ENCODE measurements at places on chromosomes 7 and 10.

- no peak for DNase-seq
Observed at GRCh38 chr10:62511656-62512055, 137.5 kb downstream of the ZNF365 start.

GRCh38 chr10:95236068-95236903 lies 42.2 kb downstream of the ACSM6 start:
- DNase-seq = no peak

GRCh38 chr10:122571892-122572291 lies 11.3 kb downstream of the DMBT1 start:
- no peak for DNase-seq

DNA sequence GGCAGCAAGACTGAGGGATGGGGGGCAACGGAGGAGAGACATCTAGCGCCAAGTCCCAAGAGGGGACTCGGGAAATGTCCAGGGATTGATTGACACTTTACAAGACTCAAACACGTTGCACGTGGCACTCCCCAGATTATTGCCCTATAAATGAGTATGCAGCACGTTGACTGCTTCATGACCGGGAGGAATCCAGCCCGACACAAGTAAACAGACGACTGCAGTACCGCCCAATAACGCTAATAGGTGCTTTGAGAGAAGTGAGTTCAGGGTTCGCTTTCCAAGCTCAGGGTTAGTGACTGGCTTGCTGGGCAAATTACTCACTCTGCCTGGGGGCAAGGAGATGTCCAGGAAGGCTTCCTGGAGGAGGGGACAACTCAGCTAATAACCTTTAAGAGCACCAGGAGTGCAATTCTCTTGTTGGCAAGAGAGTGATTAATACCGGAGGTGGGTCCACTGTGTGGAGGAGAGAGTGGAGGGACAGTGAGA lies 73.3 kb upstream of the MYL10 start:
- DNase-seq = no peak

- DNase-seq = no peak
Observed at GRCh38 chr7:79319369-79319768, 134.1 kb downstream of the MAGI2 start.

GRCh38 chr7:16260236-16260728 lies 161.1 kb downstream of the CRPPA start:
- no peak for DNase-seq

GRCh38 chr10:102133373-102134195 lies 744 bp downstream of the PPRC1 start:
- peak; percentile 8 for DNase-seq

GRCh38 chr7:51315393-51316261 lies 982 bp downstream of the COBL start:
- no peak for DNase-seq

GRCh38 chr10:101145750-101146391 lies 14.8 kb downstream of the TLX1 start:
- DNase-seq = no peak

GRCh38 chr7:67486401-67486800 lies 489.8 kb downstream of the TYW1 start:
- DNase-seq = no peak

DNA sequence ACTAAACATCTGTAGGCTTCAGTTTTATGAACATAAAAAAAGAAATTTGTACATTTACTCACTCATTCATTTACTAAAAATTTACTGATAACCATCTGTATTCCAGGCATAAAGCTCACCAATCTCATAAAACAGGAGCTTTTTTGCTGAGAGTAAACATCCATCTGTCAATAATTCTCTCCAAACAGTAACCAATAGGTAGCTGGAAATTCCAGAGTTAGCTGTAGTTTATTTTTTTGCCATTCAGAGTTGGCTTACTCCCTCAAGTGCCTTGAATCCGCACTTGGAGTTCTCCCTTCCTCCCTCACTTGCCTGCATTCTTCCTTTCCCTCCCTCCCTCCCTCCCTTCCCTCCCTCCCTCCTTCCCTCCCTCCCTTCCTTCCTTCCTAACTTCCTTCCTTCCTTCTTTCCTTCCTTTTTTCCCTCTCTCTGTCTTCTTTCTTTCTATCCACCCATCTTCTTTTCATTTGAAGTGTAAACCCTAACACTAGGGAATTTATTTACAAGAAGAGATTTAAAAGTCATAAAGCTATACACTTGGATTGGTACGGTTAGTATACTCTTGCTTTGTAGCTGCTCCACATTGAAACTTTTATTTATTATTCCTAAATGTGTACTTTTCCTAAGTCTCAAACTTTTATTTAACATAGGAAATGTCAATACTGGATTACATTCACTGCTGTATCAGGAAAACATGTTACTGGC lies 44.6 kb upstream of the BICC1 start:
- no peak for DNase-seq

GRCh38 chr10:117503244-117504205 lies 39.0 kb upstream of the EMX2 start:
- DNase-seq = no peak

- DNase-seq = no peak
Observed at GRCh38 chr7:34751725-34752643, 94.0 kb downstream of the NPSR1 start.

DNA sequence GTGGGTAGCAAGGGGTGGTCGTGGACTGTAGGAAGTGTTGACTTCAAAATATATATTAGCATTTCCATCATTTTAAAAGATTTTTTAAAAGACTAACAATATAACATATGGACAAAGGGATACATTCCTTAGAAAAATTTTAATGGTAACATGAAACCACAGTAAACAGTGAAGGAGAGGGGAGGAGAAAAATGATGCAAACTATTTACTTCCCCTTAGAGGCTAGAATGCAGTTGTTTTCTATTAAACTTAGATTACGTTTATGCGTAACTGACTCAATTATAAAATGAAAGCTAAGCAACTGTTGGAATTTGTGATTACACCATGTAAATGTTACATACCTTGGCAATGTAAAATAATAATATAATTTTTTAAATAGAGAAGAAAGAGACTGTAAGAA lies 41.3 kb downstream of the CALD1 start:
- DNase-seq = no peak

DNA sequence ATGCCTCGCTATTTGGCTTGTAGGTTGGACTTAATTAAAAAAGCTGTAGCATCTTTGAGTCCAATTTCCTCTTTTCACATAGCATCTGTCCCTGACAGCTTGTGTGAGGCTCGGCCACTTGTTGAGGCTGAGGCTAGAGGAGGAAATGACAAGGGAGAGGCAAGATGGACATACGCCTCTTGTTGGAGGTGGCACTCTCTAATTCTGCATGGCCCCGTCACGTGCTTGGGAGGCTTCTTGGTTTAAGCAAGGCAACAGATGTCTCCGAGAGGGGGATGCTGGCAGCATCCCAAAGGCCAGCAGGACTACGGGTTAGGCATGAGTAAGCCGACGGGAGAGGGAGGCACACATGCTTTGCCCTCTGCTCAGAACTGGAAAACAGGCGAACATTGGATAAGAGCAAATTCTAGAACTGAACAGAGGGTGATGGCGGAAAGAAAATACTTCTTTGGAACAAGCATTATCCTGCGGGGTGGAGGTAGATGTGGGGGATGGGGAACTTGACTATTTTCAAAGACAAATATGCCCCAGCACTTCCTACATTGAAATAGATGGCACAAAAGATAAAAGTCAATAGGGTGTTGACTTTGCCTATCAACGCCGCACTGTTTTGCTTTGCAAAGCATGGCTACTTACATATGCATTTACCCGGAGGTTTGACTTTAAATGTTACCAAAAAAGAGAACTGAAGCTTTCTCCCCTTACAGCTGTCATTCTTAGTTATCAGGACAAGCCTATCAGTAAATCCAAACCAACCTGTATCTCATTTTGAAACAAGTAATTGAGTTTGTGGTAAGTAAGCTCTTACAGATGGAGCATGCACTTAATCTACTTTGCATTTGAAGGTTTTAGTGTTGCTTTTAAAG lies 94.8 kb downstream of the CHN2 start:
- DNase-seq = peak; percentile 48

GRCh38 chr7:86939197-86939814 lies 120.1 kb downstream of the ELAPOR2 start:
- DNase-seq = peak; percentile 57

GRCh38 chr10:119221201-119221600 lies 13.8 kb downstream of the GRK5 start:
- DNase-seq = no peak

DNA sequence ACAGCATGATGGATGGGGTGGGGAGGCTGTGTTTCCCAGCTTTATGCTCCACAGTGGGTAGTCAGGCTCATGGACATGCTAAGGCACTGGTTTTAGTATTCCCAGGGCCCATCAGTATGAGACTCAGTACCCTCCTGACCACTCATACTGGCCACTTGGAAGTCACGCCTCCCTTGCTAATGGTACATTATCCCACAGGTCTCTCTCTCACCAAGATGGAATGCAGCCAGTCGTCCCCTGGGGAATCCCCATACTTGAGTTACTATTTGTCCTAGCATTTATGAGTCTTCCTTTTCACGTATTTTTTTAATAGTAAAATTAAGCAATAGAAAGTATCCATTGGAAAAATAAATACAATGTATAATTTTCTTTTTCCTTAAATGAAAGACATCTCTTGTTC lies 80.6 kb upstream of the TBX20 start:
- no peak for DNase-seq

GRCh38 chr10:110912374-110912773 lies 6.6 kb downstream of the BBIP1 start:
- DNase-seq = no peak

GRCh38 chr10:114103284-114103683 lies 59.6 kb downstream of the ADRB1 start:
- peak; percentile 1 for DNase-seq

GRCh38 chr7:130273081-130273932 lies 6.6 kb downstream of the CPA2 start:
- DNase-seq = peak; percentile 24

GRCh38 chr10:97102441-97102840 lies 83.3 kb downstream of the SLIT1 start:
- DNase-seq = no peak

- DNase-seq = no peak
Observed at GRCh38 chr10:82256275-82256674, 381.3 kb downstream of the NRG3 start.

Measured in NCI-H2029 (cell line).